ENCODE measurements at places on chromosomes 5 and 9.

- DNase-seq, result no peak
Observed at GRCh38 chr9:125887172-125887571, 140.0 kb downstream of the PBX3 start.

GRCh38 chr9:7056254-7056653 lies 298.5 kb downstream of the KDM4C start:
- no peak for DNase-seq

- DNase-seq, result no peak
Observed at GRCh38 chr5:36535378-36535777, 71.0 kb upstream of the SLC1A3 start.

- DNase-seq, result no peak
Observed at GRCh38 chr5:32384621-32385020, 59.9 kb downstream of the ZFR start.

DNA sequence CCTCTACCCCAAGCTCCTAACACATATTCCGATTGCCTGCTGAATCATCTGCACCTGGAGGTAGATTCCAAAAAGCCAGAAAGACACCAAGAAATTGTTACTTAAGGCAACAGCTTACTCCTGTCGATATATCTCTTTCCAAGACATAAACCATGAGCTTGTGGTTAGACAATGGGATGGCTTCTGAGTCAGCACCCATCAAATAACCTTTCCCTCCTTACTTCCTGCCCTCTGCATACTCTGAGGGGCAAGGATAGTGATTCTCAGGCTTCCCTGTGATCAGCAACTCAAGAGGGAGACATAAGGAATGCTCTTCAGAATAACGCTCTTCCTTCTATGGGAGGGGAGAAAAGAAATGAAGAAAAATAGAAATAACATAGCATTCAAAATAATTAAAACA lies 70.9 kb downstream of the TMEM215 start:
- DNase-seq, result no peak

- DNase-seq, result no peak
Observed at GRCh38 chr5:91136271-91136670, 246.8 kb downstream of the ARRDC3 start.

- DNase-seq, result no peak
Observed at GRCh38 chr5:40414922-40415321, 264.8 kb upstream of the PTGER4 start.

GRCh38 chr5:96226941-96227552 lies 206.0 kb downstream of the PCSK1 start:
- DNase-seq, result no peak

- no peak for DNase-seq
Observed at GRCh38 chr9:5492965-5493678, 17.2 kb upstream of the PDCD1LG2 start.

DNA sequence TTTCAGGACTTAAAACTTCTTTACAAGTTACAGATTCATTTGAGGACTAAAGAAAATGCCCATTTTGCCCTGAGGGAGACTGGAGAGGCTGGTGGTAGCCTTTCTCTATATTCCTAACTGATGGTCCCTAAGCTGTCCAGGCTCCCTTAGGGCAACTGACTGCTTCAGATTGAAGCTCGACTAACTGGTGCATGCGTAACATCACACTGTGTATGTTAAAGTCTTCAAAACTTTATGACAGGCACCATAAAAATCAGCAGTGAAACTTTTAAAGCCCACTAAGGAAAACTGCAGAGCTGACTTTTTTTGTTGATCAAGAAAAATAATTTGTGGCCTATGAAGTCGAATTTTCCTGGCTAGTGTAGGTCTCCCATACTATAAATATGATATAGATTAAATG lies 233.0 kb upstream of the RPS23 start:
- DNase-seq, result no peak

- DNase-seq, result no peak
Observed at GRCh38 chr9:96014078-96014477, 138.6 kb downstream of the ERCC6L2 start.

DNA sequence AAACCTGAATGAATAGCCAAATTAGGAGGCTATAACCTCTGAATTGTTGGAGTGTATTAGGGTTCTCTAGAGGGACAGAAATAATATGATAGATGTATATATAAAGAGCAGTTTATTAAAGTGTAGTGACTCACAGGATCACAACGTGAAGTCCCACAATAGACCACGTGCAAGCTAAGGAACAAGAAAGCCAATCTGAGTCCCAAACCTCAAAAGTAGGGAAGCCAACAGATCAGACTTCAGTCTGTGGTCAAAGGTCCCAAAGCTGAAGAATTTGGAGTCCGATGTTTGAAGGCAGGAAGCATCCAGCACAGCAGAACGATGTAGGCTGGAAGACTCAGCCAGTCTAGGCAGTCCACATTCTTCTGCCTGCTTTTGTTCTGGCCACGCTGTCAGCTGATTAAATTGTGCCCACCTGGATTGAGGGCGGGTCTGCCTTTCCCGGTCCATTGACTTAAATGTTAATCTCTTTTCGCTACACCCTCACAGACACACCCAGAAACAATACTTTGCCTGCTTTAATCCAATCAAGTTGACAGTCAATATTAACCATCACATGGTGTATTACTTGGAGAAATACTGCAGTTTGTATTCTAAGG lies 550.6 kb downstream of the CDH10 start:
- DNase-seq, result no peak

DNA sequence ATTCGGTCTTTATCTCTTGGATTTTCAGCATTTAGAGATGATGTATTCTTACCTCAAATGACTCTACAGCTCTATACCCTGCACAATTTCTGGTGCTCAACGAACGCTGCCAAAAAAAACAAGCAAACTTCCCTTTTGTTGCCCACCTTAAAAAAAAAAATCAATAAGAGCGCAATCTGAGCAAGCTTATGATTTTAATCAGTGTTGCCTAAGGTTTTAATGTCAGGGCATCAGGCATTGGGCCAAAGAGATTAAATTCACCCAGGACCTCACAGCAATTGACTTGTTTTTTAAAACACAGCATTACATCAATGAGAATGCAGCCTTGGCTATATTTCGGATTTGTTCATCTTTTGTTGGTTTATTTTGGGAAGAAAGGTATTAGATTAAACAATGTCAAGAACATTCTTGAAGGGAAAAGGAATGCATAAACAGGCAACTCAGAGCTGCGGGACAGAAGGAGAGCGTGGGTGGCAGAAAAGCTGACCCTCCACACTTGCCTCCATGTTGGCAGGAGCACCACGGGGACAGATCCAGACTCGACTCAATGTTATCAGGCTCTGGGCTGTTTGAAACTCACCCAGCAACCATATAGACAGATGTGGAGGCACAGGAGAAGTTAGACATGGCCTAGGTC lies 127.5 kb upstream of the DAPK1 start:
- no peak for DNase-seq

GRCh38 chr9:121876255-121876654 lies 216.9 kb downstream of the TTLL11 start:
- no peak for DNase-seq

DNA sequence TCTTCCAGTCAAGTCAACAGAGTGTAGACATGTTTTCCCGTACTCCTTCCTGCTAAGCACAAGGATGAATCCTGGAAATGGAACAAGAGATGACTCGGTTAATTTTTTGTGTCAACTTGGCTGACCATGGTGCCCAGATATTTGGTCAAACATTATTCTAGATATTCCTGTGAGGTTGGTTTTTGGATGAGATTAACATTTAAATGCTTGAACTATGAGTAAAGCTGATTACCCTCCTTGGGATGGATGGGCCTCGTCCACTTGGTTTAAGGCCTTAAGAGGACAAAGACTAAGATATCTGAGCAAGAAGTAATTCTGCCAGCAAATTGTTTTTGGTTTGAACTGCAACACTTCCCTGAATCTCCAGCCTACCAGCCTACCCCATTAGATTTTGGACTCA lies 338.1 kb upstream of the MSX2 start:
- no peak for DNase-seq

DNA sequence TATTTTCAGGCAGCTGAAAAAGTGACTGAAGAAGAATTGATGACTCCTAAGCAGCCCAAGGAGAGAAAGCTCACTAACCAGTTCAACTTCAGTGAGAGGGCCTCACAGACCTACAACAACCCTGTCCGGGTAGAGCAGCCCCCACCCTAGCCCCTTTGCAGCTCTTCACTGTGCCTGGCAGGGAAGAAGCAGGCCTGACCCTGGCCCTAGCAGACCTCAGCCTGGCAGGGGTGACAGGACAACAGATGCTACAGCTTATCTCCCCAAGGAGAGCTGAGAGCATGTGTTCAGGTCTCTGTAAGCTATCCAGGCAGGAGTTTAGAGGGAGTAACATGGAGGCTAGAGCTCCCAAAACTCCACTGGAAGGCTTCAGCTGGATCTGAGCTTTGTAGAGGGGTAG lies 31.8 kb downstream of the DNAI1 start:
- no peak for DNase-seq

- DNase-seq, result no peak
Observed at GRCh38 chr5:74390822-74391221, 249.7 kb downstream of the ENC1 start.

GRCh38 chr5:74290634-74291241 lies 349.8 kb downstream of the ENC1 start:
- no peak for DNase-seq

DNA sequence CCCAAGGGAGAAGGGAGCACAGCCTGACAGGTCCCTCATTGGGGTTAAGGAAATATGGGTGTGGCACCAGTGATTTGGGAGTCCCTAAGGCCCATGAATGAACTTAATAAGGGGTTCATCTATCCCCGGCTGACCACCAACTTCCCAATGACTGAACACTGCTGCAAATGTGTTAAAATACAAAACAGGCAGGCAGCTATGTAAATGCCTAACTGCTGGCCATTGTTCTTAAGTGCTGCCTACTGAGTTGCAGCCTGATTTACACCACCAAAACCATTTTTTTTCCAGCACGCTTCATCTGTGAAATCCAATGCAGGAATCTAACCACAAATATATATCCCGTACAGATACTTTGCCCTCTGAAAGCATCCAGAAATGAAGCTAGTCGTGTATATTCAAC lies 478.5 kb downstream of the PTPRD start:
- DNase-seq, result no peak
